ENCODE measurements at places on chromosomes 5 and 9.

GRCh38 chr9:77021922-77022782 lies 2.7 kb downstream of the FOXB2 start:
- no peak for DNase-seq

GRCh38 chr9:93994132-93994531 lies 39.0 kb upstream of the BARX1 start:
- no peak for DNase-seq

GRCh38 chr5:8756498-8757084 lies 789.3 kb downstream of the SEMA5A start:
- DNase-seq = peak; percentile 6

- DNase-seq = no peak
Observed at GRCh38 chr5:67746103-67746502, 469.5 kb upstream of the PIK3R1 start.

DNA sequence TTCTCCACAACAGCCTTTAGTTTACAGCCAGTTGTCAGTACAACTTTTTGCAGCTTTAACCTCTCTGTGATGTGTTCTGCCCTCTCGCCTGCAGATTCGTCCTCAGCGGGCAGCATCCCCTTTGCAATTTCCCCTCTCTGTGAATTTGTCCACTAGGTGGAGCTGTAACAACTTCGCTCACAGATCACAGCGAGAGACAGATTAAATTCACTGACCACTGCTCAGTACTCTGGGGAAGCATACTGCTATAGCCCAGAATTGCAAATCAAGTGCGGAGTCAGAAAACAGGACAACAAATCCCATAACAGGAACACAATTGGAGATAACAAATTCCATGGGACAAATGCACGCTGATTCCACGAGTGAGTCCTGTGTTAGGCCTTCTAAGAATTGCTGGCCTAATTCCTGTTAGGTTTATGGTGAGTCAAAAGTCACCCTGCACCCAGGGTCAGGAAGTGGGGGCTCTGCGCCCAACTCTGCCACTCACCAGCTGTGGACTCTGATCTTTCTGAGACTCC lies 2124.9 kb downstream of the MAT2B start:
- peak; percentile 7 for DNase-seq
